ENCODE measurements at places on chromosomes 4 and X.

DNA sequence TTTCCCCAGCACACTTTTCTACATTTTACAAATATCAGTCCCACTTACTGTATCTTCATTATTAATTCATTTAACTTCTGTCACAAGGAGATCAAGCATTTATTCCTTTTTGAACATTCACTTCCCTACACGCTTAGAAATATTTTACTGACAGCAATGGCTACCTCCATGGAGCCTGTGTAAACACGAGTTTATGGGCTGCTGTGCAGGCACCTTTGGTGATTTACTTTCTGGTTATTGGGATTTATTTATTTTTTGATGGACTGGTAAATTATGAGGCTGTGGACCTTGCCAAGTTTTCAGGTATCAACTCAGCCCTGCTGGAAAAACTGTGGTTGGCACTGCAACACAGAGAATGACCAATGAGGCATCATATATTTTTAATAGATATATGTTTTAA lies 45.4 kb upstream of the PAQR3 start:
- no peak for DNase-seq

DNA sequence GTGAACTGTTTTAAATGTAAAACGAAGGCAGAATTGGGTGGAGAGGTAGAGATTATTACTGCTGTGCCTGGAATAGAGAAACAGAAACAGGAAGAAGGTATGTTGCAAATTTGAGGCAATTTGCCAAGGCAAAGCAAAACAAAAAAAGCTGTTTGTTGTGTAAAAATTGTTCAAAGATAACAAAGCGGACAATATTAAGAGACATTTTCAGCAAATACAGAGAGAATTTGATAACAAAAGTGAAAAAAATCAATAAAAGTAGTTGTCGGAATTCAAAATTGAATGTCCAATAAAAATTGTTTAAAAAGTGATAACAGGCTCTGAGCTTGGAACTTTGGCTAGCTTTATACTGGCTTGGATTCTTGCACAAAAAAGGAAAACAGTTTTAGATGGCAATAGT lies 14.4 kb upstream of the SMS start:
- DNase-seq = no peak

GRCh38 chr4:55116450-55116849 lies 8.9 kb downstream of the KDR start:
- DNase-seq = peak; percentile 4

DNA sequence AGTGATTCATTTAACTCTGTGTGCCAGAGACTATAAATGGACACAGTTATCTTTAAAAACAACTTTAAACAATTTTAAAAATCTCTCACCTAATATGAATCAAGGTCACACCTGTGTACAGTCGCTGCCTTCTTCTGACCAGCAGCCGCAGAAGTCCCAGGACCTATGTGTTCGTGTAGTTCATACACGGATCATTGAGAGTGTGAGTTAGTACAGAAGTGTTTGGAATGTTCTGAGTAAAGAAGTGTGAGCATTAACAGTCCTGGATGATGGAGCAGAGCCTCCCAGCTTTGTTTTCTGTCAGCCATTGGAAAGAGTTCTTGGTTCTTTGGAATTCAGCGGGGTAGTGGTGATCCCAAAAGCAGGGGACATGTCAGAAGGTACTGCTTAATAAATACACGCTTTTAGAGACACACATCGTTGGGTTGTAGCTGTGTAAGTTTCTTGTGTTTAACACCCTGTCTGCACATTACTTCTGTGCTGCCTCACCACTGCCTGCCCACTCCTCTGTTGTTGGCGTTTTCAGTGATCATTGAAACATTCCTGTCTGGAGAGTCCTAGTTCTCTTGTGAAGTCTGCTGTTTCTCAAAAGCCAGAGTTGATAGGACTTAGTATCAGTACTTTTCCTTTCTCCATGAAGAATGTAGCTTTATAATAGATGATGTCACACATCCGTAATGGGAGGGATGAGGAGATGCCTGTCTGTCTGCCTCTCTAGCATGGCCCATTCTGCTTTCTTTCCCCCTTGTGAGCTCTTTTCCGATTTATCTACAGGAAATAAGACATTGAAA lies 90.6 kb downstream of the PTTG2 start:
- no peak for DNase-seq

DNA sequence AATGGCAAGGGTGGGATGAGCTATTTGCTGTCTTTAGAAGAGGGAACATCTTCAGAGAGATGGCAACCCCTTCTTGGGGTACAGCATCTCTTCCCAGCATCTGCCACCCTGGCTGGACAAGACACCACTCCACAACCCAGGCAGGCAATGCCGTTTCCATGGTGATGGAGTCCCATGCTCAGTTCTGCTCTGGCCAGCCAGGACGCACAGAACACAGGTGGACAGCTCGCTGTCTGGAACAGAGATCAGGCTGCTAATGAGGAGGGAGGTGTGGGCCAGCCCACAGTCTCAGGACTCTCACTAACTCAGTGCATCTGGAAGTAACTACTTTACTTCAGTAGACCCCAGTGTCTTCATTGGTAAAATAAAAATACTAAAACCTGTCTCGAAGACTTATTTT lies 321.0 kb upstream of the CPEB2 start:
- DNase-seq = no peak

- no peak for DNase-seq
These were observed 67.6 kb upstream of the PPARGC1A start for GRCh38 chr4:23957465-23957864.

DNA sequence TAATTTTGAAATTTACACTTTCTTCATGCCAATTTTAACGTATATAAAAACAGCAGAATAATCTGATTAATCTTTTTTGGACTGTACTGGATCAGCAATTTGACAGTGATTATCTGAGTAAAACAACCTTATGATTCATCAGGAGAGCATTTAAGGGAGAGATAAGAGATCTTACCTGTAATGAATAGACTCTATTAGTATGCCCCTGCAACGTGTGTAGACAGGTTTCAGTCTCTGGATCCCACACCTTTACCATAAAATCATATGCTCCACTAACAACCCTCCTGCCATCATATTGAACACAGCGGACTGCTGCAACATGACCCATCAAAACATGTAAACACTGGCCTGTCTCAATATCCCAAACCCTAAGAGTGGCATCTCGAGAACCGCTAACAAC lies 210.1 kb downstream of the FBXW7 start:
- no peak for DNase-seq

- no peak for DNase-seq
These were observed 8.6 kb upstream of the PDCL2 start for GRCh38 chr4:55600640-55601039.
